Vagina (tissue), 2 donors: ENCODE measurements at places on chromosomes 5 and 9.

DNA sequence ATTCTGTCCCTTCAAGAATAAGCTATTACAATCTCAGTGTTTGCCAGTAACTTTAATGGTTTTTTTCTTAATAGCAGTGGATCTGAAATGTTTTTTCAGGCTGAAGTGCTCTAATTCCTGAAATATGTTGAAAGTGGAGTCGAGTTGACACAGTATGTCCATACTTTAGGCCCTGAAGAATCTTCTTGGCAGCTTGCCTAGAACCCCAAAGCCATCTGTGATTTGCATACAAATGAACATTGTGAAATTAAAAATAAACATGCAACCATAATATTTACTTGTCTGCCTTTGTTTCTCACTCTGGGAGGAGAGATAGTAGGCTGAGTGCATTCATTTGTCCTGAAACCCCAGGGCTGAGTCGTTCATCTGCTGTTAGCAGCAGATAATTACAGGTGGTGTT is 152.7 kb downstream of the ADCY2 start:
- H3K4me1 ChIP-seq = no peaks in the 10 kb centered on the region
- DNase-seq = no peak
- H3K27me3 ChIP-seq = no peaks in the 10 kb centered on the region
- H3K36me3 ChIP-seq = no peaks in the 10 kb centered on the region
- no peak overlapping the region for H3K4me3 ChIP-seq

GRCh38 chr5:34657988-34658387 is 1.9 kb downstream of the RAI14 start:
- peaks cover 22% of the 10 kb centered on the region for H3K4me1 ChIP-seq
- H3K36me3 ChIP-seq = no peaks in the 10 kb centered on the region
- peak overlapping the region; percentile 70 for H3K4me3 ChIP-seq
- no peaks in the 10 kb centered on the region for H3K27me3 ChIP-seq

DNA sequence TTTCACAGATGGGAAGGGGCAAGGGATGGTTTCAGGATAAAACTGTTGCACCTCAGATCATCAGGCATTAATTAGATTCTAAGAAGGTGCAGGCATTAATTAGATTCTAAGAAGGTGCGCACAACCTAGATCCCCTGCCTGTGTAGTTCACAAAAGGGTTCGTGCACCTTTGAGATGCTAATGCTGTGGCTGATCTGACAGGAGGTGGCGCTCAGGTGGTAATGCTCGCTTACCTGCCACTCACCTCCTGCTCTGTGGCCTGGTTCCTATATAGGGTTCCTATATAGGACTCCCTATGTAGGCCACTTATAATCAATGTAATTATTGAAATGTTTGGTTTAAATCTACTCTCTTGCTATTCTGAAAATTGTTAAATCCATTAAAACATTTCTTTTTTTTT is 171.0 kb downstream of the MSX2 start:
- H3K4me3 ChIP-seq = no peak overlapping the region
- H3K4me1 ChIP-seq = no peaks in the 10 kb centered on the region
- DNase-seq = no peak
- no peaks in the 10 kb centered on the region for H3K36me3 ChIP-seq
- no peak overlapping the region for H3K27ac ChIP-seq
- no peaks in the 10 kb centered on the region for H3K27me3 ChIP-seq

GRCh38 chr5:113050721-113051382 is 74.3 kb downstream of the DCP2 start:
- H3K27ac ChIP-seq = peak overlapping the region; percentile 57
- H3K36me3 ChIP-seq = peaks cover 25% of the 10 kb centered on the region
- H3K4me1 ChIP-seq = peaks cover 57% of the 10 kb centered on the region
- no peak overlapping the region for H3K4me3 ChIP-seq

GRCh38 chr5:93342563-93343061 is 238.4 kb downstream of the NR2F1-AS1 start:
- DNase-seq = no peak
- H3K27me3 ChIP-seq = no peaks in the 10 kb centered on the region
- no peak overlapping the region for H3K4me3 ChIP-seq
- H3K36me3 ChIP-seq = no peaks in the 10 kb centered on the region

DNA sequence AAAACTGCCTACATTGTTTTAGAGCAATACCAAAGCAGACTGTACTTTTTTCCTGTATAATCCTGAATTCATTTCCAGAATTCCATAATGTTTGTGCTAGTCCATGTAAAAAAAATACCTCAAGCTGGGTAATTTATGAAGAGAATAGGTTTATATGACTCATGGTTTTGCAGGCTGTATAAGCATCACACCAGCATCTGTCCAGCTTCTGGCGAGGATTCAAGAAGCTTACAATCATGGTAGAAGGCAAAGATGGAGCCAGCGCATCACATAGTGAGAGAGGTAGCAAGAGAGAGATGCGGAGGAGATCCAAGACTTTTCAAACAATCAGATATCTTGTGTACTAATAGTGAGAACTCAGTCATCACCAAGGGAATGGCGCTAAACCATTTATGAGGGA is 280.3 kb upstream of the CDH9 start:
- H3K27ac ChIP-seq = no peak overlapping the region
- H3K36me3 ChIP-seq = no peaks in the 10 kb centered on the region
- no peak for DNase-seq
- no peaks in the 10 kb centered on the region for H3K27me3 ChIP-seq
- no peaks in the 10 kb centered on the region for H3K4me1 ChIP-seq
- H3K4me3 ChIP-seq = no peak overlapping the region

- DNase-seq = no peak
- no peaks in the 10 kb centered on the region for H3K27me3 ChIP-seq
- H3K4me3 ChIP-seq = no peak overlapping the region
- no peaks in the 10 kb centered on the region for H3K36me3 ChIP-seq
- no peak overlapping the region for H3K27ac ChIP-seq
Measured at GRCh38 chr5:157558681-157559080, 16.9 kb downstream of the ADAM19 start.
